ENCODE measurements at places on chromosomes 6 and 20.

DNA sequence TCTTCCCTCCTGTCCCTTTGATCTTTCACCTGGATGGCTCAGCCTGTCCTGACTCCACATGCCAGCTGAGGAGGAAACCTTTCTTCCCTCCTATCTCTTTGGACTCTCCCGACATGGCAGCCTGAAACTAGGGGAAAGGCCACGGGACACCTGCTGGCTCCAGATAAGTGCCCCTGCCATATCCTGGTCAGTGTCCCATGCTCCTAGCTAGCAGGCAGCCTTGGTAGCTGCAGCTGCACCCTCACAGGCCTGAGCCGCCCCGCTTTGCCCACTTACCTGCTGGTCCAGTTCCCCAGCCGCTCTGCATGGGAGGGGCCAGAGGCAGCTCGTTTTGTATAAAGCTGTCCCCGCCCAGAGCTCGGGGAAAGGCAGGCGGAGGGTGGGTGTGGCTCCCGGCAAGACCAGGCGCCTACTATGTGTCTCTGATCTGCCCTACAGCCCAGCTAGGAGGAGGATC, 7.4 kb upstream of the SLC52A3 start:
- DNase-seq = no peak

DNA sequence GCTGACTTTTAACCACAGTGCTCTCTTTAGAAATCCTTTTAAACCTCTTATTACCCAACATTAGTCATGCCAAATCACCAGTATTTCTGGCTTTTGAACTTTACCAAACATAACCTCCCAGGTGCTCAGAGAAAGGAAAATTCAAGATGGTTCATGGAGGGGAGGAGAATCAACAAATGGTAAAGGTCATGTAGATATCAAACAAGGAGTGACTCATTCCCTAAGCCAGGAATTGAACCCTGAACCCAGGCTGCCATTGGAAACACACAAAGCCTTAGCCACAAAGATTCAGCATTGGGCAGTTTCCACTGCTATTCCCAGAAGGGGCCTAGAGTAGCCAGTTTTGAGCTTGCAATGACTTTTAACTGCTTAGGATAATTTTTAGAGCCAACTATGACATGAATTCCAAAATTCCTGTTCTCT, 21.6 kb upstream of the ENTPD6 start:
- no peak for DNase-seq

GRCh38 chr6:13794184-13794583, 20.2 kb downstream of the MCUR1 start:
- DNase-seq = peak; percentile 17

GRCh38 chr6:131400054-131400778, 172.8 kb upstream of the ARG1 start:
- DNase-seq = peak; percentile 7

DNA sequence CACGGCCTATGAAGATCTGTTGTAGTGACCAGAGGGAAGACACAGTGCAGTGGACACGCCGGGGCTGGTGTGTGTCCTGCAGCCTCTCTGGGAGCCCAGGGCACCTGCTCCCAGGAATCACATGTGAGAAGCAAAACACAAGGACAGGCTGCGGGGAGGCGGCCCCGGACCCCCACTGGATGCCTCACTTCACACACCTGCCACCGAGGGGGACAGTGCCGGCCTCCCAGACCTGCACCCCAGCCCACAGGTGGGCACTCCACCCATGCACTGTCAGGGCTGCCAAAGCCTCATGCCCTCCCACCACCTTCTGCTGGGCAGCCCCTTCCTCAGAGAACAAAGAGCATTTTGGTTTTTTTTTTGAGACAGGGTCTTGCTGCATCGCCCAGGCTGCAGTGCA, 27.4 kb downstream of the FRMD1 start:
- DNase-seq = no peak

GRCh38 chr6:76418560-76419223, 346.2 kb upstream of the IMPG1 start:
- DNase-seq = no peak

GRCh38 chr6:145329257-145329656, 406.1 kb downstream of the EPM2A start:
- no peak for DNase-seq

GRCh38 chr20:34200023-34200422, 41.2 kb upstream of the ASIP start:
- DNase-seq = no peak

- peak; percentile 73 for DNase-seq
These were observed at the start of gene YTHDF1 for GRCh38 chr20:63216041-63216848. Gene YTHDF1 (minus strand): TSS chr20:63216131. CDS start chr20:63215892, 239 bp downstream.

GRCh38 chr20:14454296-14454695, 116.9 kb upstream of the FLRT3 start:
- no peak for DNase-seq

DNA sequence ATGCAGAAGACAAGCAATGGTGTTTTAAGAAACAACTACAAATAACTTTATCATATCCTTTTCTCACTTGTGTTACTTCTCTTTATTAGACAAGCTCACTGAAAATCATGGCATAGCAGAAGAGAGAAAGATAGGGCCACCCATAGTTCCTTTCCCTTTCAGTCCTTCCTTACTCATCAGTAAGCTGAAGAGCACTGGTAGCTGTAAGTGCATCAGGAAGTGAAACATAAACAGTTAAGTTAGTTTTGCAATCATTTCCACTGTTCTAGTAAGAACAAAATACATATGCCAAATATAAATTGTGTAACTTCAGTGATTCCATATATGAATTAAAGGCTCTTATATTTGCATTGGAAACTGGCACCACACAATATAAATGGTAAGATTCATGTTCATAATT, 220.1 kb downstream of the HACE1 start:
- DNase-seq = no peak

- no peak for DNase-seq
These were observed 14.5 kb upstream of the GMNN start for GRCh38 chr6:24760210-24760609.

DNA sequence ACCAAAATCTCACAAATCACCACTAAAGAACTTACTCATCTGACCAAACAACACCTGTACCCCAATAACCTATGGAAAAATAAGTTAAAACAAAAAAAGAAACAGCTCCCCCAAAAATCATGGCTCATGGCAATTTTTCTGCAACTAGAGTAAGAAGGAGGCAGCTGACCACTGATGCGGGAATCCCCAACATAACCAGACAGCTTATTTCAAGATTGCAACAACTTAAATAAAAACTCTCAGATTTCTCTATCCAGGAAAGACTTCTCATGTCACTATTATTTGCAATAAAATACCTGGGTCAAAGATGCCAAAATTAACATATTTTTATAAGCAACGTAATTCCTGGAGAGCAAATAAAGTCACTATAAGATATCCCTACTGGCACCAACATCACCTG, 128.1 kb upstream of the LY86 start:
- DNase-seq = no peak

GRCh38 chr20:37479266-37479665, 41.8 kb upstream of the NNAT start:
- DNase-seq = no peak

GRCh38 chr20:14896569-14896968, 559.2 kb upstream of the FLRT3 start:
- DNase-seq = no peak

GRCh38 chr6:129507846-129508245, 202.1 kb downstream of the ARHGAP18 start:
- DNase-seq = no peak

GRCh38 chr6:139927236-139927635, 552.8 kb upstream of the CITED2 start:
- DNase-seq = no peak

DNA sequence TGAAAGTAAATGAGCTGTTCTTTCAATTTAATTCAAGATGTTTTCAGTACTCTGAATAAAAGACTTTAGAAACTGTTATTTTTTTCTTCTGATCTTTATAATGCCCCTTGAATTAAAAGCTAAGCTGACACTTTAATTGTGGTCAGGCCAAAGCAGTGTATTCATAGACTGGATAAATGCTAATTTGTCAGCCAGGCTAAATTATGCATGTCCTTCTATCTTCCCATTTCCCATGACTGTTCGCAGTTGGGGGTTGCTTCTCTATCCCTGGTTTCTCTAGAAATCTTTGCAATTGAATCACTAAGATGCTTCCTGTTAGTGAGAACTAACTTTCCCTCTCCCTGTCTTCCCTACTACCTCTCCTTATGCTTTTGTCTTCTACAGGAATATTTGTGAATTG, 396.2 kb downstream of the RFPL4B start:
- no peak for DNase-seq

GRCh38 chr20:15655295-15655874, 917.9 kb downstream of the KIF16B start:
- no peak for DNase-seq

- DNase-seq = no peak
These were observed 85.8 kb downstream of the DZANK1 start for GRCh38 chr20:18380908-18381529.

- no peak for DNase-seq
These were observed 470.4 kb downstream of the CDH26 start for GRCh38 chr20:60428651-60429050.

GRCh38 chr6:45423824-45424450, 46.2 kb upstream of the SUPT3H start:
- no peak for DNase-seq

DNA sequence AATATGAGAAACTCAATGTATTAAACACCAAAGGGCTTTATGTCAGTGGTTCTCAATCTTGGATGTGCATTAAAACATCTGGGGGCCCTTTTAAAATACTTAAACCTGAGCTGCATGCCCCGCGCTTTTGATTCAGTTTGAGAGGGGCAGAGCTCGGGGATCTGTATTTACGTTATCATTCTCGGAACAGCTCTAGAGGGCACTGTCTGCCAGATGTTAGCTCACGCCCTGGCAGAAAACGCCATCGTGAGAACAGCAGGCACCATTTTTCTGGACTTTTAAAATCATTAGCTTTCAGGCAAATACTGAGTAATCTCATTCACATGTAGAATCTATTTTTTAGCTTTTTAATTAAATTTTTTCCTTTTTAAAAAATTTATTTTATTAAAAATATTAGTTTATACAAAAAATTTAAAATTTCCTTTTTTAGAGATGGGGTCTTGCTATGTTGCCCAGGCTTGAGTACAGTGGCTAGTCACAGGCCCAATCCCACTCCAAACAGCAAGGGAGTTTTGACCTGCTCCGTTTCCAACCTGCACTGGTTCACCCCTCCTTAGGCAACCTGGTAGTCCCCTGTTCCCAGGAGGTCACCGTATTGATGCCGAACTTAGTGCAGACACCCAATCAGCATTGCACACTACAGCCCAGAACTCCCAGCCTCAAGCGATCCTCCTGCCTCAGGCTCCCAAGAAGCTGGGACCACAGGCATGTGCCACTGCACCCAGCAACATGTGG, 30.0 kb upstream of the ZNF133 start:
- no peak for DNase-seq

DNA sequence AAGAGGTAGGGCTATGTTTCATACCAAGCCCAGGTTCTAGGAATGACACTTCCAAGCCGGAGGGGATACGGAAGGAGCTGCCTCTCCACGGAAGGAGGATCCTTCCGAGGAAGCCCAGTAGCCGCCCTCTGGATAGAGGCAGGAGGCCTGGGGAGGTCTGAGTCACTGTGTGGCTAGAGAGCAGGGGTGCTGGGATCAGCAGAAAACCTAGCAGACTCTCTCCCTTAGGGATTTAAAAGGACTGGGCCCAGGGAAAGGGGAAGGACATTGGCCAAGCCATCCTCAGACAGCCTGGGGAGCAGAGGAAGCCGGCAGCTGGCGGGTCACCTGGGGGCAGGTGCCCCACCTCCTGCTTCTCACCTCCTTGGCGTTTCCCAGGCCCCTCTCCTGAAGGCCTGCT, 36.6 kb upstream of the NFATC2 start:
- peak; percentile 60 for DNase-seq

GRCh38 chr6:167013067-167013466, 13.9 kb downstream of the CEP43 start:
- DNase-seq = no peak

GRCh38 chr6:163718537-163718936, 304.0 kb downstream of the QKI start:
- DNase-seq = no peak

- no peak for DNase-seq
These were observed 337.5 kb downstream of the EPHA7 start for GRCh38 chr6:93081901-93082300.

DNA sequence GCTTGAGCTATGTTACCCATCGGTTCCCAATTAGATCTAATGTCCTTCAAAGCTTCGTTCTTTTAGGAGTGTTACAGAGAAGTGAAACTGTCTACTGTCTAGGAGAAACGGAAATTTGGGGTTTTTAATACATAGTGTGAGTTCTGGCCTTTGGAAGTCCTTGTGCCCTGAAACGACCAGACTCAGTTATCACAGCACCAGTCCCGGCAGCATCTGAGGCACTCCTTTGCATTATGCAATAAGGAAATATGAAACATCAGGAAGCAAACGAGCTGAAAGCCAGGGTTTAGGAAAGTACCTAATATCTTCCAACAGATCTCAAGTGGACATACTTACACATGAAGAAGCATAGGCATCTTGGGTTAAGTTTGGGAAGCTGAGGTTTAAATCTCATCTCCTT, 61.8 kb upstream of the ADGRF1 start:
- DNase-seq = no peak

GRCh38 chr6:100719883-100720682, 161.0 kb downstream of the ASCC3 start:
- DNase-seq = peak; percentile 10

DNA sequence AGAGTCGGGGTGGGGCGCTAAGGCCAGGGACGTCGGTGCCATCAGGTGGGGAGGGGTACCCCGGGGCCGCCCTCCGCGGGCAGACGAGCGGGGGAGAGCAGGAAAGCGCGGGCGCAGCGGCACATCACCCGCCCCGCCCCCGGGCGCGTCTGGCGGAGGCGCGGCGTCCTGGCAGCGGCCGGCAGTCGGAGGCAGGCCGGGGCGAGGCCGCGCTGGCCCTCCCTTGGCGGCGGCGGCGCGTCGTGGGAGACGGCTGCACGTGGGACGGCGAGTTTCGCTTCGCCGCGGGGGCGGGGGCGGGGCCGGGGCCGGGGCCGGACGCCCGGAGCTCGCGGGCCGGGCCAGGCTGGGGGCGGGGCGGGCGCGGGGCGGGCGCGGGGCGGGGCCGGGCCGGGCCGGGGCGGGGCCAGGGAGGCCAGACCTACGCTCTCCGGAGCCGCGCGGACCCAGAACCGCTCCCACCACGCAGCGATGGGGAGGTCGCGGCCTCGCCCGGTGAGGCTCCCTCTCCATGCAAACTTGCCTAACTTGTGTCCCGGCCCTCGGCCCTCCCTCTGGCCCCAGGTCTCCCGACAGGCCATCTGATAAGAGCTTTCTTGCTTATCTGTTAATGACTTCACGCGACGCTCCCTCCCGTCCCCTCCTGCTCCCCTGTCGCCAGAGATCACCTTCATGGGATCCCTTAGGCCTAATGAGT, 12.5 kb downstream of the ITPR3 start:
- no peak for DNase-seq
